T-helper 2 cell treated with Interferon-gamma antibody and Interleukin-4, amounts not matched to agents 100 ng/mL and 5 ng/mL, for 36 hours (primary cell): ENCODE measurements at places on chromosomes 6 and 20. TPM values are rescaled to one million over a fixed set of nuclear protein-coding genes. Genes with fewer than 3 reads are reported as not detected.

The BCLAF1 gene
- total RNA-seq: 204 and 210 TPM in 2 replicates

The RNF182 gene
- not detected in 2 replicates for total RNA-seq

The ARFGEF3 gene
- total RNA-seq: 0.09 and 0.11 TPM in 2 replicates

The GSTA3 gene
- total RNA-seq: not detected in 2 replicates

The SPATS1 gene
- not detected in 2 replicates for total RNA-seq

The SIRPB2 gene
- total RNA-seq: not detected in 2 replicates

The VWA7 gene
- total RNA-seq: 4.6 and 4.9 TPM in 2 replicates

The RBL1 gene
- 52.1 and 53.7 TPM in 2 replicates for total RNA-seq

The FUCA2 gene
- total RNA-seq: 16.9 TPM in 2 replicates

The MEP1A gene
- not detected in 2 replicates for total RNA-seq

The SIRPD gene
- 0.20 and 0.23 TPM in 2 replicates for total RNA-seq

The GCLC gene
- total RNA-seq: 34.7 and 37.4 TPM in 2 replicates
